Renal cortical epithelial cell (primary cell): ENCODE measurements at places on chromosomes 5 and 9. TPM values are rescaled to one million over a fixed set of nuclear protein-coding genes. Genes with fewer than 3 reads are reported as not detected.
A peak's percentile ranks its signal among the peaks of the same experiment; 100 is the strongest.

- no peak for DNase-seq
These were observed 335.1 kb downstream of the IZUMO3 start for GRCh38 chr9:24210641-24211040.

DNA sequence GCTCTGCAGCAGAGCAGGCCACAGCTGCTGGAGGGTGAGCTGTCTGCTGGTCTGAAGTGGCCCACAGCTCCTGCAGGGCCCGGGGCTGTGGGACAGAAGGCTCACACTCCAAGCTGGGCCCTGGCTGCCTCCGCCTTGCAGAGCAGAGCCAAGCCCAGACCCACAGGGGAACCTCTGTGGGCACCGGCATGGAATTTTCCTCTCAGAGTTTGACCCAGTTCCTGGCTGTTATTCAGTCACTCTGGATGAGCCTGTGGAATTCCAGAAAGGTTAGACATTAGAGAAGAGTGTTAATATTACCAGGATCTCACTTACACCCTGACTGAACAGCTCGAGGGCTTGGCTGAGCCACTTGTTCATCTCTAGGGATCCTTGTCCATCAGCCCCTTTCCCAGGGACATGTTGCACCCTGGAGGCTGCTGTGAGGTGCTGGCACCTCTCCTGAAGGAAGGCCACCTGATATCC lies 17.5 kb downstream of the IL9 start:
- peak; percentile 79 for DNase-seq

- no peak for DNase-seq
These were observed 1855.5 kb downstream of the MAT2B start for GRCh38 chr5:165360784-165361542.

DNA sequence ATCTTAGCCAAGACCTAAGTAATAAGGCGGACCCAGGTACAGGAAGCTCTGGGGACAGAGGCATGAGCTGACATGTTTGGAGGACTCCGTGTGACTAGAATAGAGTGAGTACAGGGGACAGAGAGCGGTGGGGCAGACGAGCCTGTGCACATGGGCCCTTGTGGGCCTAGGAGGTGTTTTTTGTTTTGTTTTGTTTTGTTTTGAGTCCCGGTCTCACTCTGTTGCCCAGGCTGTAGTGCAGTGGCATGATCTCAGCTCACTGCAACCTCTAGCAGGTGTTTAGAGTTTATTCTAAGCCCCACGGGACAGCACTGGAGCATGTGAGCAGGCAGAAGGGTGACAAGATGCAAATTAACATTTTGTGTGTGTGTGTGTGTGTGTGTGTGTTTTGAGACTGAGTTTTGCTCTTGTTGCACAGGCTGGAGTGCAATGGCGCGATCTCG lies 3.1 kb upstream of the EEIG1 start:
- DNase-seq, result no peak

- DNase-seq, result no peak
These were observed 29.9 kb upstream of the HMHB1 start for GRCh38 chr5:143781993-143782520.

GRCh38 chr5:171272996-171273970 lies 35.8 kb upstream of the TLX3 start:
- peak; percentile 67 for DNase-seq

- peak; percentile 40 for DNase-seq
These were observed 575.3 kb downstream of the RAB3C start for GRCh38 chr5:59158165-59158564.

- peak; percentile 88 for DNase-seq
These were observed 196.8 kb downstream of the AUH start for GRCh38 chr9:91164724-91165520.

DNA sequence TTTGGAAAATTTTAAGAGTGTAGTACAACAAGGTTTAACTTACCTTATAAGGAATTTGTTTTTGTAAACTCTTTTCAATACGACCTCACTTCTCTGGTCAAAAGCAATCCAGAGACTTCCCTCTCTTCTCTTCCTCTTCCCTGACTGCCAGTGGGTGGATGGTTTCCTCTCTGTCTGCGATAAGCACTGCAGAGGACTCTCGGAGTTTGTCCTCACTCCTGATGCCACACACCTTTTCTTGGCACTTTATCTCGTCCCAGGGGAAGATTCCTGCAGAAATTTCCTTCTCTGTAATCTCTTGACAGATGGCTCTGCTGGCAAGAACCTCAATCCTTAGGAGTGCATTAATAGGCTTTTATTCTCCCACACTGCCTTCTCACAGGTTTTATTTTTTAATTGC lies 641.6 kb downstream of the NR2F1-AS1 start:
- DNase-seq, result no peak

- no peak for DNase-seq
These were observed 129.0 kb downstream of the ICE1 start for GRCh38 chr5:5551499-5551898.

- peak; percentile 42 for DNase-seq
These were observed 22.7 kb upstream of the UBLCP1 start for GRCh38 chr5:159240301-159240870.

DNA sequence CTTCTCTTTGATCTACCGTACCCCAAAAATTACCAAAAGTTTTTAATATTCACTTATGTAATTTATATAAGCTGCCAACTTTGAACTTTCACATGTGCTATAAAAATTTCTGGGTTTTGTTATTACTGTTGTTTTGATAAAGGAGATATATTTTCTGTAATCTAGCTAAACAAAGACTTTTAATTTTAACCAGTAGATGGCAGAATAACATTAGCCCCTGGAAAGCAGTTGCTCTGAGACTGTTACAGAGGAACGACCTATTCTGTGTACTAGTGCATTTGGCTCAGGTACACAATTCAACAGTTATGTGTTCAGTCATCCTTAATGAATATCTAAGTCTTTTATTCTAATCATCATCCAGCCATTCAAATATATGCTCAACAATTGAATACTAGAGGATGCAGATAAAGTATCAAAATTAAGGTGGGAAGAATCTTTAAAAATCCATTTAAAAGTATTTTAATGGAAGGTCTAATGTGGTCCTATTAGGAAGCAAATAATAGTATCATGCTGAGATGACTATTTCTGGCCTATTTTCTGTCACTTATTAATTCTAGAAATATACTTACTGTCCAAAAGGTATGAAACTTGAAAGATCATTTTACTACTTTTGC lies 8.6 kb downstream of the KLHL9 start:
- peak; percentile 66 for DNase-seq

DNA sequence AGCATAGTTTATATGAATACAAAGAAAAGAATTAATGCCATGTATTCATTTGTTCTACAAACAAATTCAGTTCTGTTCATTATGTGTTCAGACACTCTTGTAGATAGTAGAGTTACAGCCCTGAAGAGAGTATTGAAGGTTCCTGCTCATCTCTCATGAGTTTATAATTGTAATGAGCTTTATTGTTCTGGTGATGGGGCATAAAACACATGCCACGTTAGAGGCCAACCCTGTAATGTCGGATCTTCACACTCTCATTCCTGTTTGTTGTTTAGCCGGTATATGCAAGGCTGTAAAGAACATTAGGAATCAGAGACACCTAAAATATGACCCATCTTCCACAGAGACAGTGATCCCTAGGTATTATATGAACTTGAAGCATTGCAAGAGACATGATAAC lies 214.5 kb downstream of the VPS13A start:
- no peak for DNase-seq

- no peak for DNase-seq
These were observed 1092.0 kb downstream of the MAT2B start for GRCh38 chr5:164597293-164597900.

LCP2 gene
- not detected in 2 replicates for total RNA-seq

DNA sequence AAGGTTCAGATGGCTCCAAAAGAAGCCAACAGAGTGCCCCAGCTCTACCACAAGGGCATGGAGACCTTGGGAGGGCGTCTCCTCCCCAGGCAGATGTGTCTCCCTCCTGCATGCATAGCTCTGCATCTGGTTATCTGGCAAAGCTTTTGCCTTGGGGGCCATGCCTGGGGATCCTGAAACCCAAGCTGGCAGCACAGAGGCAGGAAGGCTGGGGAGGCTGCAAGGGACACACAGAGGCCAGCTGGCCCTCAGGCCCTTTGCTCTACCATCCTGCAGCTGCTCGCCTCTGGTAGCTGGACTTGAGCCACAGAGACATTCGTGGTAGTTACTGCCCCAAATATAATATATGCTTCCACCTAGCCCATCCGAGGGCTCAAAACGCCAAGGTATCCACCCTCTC lies 3.9 kb downstream of the SEPTIN8 start:
- DNase-seq, result no peak

GRCh38 chr5:111463311-111463710 lies 49.0 kb downstream of the STARD4 start:
- DNase-seq, result no peak

OR1L8 gene
- total RNA-seq, result not detected in 2 replicates

GRCh38 chr9:128102861-128103588 lies 24.5 kb downstream of the PTGES2 start:
- DNase-seq, result no peak

- DNase-seq, result no peak
These were observed 76.7 kb upstream of the SYK start for GRCh38 chr9:90724880-90725279.

GRCh38 chr5:112004867-112005622 lies 248.1 kb upstream of the NREP start:
- peak; percentile 31 for DNase-seq
